Astrocyte (in vitro differentiated cells and primary cell): ENCODE measurements at places on chromosomes 13 and 19.

- no peak for DNase-seq
Measured at GRCh38 chr13:32038343-32038742, 6.8 kb downstream of the FRY start.

DNA sequence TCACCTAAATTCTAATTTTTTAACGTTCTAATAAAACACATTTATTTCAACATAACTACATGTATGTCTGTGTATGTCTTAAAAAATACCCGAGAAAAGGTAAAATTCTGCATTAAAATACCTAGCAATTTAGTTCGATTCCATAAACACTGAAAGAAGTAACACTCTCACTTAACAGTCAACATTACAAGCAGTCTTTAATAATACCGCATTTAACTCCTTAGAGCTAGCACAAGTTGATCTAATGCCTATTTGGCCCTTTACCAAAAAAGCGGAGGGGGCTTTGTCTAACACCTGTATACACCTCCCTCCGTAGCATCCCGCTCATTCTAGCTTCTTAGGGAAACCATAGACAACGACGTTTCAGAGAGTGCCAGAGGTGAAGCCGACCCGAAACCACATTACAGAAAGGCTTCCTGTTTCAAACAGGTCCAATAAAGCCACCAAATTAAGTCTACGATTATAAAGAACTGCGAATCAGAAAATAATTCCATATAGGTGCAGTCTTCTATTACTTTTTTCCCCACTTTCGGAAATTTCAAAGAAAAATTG is 1.2 kb downstream of the SPART start:
- DNase-seq, result no peak

GRCh38 chr13:61039302-61039701 is 376.3 kb downstream of the PCDH20 start:
- no peak for DNase-seq

GRCh38 chr13:19601749-19602725 is 31.4 kb upstream of the MPHOSPH8 start:
- peak; percentile 31 for DNase-seq

GRCh38 chr19:8877854-8878705 is 45.9 kb downstream of the MBD3L1 start:
- DNase-seq, result no peak

- DNase-seq, result no peak
Measured at GRCh38 chr13:55992145-55992544, 1148.6 kb upstream of the PRR20A start.

DNA sequence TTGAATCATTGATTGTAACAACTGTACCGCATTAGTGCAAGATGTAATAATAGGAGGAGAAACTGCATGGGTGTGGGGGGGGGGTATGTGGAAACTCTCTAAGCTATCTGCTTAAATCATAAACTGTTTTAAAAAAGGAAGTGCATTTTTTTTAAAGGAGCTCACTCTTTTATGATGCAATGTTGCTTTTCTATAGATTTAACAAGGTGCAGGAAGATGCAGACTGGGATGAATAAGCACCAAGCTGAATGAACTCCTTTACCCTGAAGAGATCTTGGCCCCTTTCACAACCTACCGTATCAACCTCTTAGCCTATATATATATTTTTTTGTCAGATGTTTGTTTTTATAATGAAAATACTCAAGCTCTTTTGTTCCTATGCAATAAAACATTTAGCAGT is 95.9 kb downstream of the AKAP11 start:
- no peak for DNase-seq

DNA sequence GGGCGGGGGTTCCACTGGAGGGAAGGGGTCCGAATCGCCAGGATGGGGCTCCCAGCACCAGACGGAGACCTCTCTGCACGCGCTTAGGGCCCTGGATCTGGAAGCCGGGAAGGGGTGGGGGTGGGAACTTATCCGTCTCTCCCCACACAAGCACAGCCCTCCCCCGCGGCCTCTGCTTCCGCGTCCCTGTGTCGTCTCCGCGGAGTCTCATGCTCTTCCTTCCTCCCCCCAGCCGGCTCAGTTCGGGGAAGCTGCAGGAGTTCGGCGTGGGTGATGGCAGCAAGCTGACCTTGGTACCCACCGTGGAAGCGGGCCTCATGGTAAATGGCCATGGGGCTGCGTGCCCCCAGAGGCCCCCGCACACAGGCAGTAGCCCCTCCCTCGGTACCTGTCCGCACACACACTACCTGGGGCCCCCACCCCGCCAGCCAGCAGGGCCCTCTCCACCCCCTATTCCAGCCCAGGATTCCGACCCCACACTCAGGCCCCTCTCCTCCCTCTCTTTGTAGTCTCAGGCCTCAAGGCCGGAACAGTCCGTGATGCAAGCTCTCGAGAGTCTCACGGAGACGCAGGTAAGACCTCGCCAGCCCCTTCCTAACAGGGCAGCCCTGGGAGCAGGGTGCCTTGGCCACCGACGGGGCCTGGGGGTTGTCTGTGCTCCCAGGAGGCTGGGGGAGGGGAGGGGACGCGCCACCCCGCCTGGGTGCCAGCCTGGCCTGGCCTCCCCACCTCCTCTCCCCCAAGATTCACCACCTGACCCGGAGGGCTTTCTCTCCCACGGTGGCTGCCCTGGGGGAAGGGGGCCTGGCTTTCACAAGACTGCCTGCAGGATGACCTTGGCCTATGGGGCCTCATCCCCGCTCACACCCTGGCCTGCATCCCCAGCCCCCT is 3.2 kb downstream of the MIDN start:
- no peak for DNase-seq

DNA sequence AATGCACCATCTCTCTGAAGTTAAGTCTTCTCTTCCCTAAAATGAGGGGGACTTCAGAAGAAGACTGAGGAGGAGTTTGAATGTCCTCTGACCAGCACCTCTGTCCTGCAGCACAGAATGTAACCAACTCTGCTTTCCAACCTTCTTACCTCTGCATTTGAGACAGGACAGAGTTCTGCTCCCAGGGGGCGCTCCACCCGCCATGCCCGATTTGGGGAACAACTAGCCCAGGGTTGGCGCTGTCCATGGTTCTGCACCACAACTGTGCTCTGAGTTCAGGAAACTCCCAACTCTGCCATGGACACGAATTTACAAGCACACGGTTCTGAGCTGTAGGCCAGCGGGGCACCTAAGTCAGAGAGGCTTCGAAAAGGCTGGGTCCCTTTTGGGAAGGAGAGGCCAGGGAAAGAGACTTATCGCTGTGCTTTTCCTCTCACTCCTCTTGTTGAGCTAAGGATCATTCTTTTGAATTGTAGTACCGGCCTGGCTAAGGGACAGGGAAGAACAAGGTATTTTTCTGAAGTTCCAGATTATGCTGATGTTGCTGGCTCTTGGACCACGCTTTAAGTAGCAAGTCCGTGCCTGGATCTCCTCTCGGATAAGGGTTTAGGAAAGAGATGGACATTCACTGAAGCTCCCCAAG is 22.2 kb downstream of the SIGLEC5 start:
- DNase-seq, result peak; percentile 24

- no peak for DNase-seq
Measured at GRCh38 chr13:102584434-102584833, 12.4 kb upstream of the TPP2 start.

DNA sequence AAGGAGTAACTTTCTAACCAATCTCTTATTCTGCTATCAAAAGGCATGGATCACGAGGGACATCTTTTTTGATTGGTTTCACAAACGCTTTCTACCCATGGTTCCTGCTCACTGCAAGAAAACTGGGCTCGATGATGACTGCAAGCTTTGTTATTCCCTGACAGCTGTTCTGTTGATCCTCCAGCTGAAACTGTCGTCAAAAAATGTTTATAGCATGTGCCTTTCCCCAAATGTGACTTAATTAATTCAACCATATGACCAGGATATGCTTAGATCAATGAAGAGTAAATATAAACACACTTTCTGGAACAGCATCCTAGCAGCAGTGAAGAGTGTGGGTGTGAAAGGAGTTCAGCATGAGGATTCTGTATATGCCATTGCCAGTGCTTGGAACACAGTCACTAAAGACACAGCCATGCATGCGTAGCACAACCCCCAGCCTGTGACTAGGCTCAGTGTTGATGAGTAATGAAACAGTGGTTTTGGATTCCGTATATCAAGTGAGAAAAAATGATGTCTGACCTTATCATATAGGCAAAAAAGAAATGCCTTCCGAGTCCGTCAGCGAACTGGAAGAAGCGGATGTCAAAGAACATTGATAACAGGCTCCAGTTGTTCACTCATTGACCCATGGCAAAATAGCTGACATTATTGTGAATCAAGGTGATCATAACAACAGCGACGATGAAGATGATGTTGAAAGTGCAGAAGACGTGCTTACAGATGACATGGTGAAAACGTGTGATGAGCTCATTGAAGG is 347.4 kb downstream of the FGF9 start:
- DNase-seq, result no peak

- DNase-seq, result no peak
Measured at GRCh38 chr19:8046569-8047165, 5.9 kb upstream of the CCL25 start.

GRCh38 chr19:19444681-19445155 is 39.2 kb downstream of the GATAD2A start:
- DNase-seq, result peak; percentile 29

DNA sequence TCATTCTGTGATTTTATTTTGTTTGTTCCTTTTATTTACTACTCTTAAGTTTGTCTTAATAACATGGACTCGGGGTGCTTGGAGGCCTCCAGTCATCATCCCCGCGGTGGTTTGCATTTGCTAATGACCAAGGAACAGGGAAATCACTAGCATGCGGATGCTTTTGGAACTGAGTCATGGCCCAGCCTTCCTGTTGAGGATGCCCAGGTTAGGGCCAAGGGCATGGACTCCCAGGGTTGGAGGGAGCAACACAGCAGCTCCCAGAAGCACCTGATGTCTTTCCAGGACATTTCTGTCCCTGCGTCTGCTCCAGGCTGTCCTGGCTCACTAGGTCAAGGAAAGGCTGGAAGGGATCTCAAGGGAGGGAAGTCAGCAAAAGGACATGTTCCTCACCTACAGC is 423.7 kb upstream of the TSHZ3 start:
- DNase-seq, result no peak

DNA sequence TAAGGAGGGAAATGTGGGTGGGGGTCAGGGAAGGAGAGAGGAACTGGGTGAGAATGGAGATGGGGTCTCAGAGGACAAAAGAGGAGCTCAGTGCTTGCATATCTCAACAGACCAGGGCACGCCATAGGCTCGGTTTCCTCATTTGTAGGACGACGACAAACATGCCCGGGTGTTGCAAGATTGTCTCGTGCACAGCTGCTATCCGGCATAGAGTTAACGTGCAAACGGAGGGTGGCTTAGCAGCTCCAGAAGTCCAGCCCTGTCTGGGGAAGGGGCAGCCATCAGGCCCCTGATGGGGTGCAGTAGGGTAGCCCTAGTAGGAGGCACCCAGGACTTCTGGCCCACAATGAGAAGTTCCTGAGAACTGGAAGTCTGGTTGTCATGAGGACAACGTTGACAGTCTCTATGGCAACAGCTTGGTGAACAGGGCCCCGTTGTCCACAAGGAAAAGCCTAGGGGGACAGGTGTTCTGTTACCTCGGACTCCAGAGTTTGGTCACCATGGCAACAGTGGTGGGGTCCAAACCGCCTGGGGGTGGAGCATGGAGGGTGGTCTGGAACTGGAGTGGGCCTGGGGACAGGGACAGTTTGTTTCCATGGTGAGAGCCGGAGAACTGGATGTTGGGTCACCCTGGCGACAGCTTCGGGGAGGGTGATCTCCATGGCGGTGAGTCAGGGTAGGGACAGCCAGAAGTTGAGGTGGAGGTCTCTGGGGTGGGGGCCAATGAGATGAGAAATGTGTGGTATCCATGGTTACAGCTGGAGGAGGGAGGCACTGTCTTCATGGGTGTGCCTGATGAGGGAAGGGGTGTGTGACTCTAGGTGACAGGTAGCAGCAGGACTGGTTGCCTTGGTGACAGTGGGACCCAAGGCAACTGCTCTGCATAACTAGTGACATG is 16.8 kb downstream of the TM6SF2 start:
- no peak for DNase-seq

- DNase-seq, result peak; percentile 96
Measured at GRCh38 chr13:41613984-41614661, 156.8 kb downstream of the RGCC start.

GRCh38 chr19:11626252-11626651 is 29.0 kb downstream of the ZNF627 start:
- no peak for DNase-seq

DNA sequence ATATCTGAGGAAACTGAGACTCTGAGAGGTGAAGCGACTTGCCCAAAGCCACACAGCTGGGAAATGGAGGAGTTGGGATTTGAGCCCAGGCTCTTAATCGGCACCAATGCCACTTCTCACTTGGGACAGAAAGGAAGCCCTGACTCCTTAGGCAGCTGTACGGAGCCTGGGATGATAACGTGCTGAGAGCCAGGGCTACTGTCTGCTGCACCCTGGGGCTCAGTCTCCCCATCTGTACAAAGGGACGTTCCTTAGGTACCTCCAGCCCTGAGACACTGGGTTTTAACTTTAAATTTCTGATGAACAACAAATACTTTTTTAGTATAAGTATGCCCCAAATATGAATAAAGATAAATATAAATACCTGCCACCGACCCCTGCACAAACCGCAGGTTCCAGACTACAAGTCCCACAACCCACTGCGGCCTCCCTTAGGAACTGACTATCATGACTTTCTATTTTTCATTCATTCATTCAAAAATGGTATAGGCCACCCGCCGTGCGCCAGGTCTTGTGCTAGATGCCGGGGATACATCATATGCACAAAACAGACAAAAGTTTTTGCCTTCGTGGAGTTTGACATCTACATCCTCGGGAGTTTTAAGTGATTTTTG is 776 bp upstream of the NCLN start:
- DNase-seq, result no peak

GRCh38 chr13:78655906-78656305 is 3.0 kb downstream of the OBI1 start:
- no peak for DNase-seq

- no peak for DNase-seq
Measured at GRCh38 chr19:31315652-31316051, 33.6 kb downstream of the TSHZ3 start.

GRCh38 chr13:65036999-65037398 is 2193.1 kb downstream of the PCDH9 start:
- peak; percentile 2 for DNase-seq

DNA sequence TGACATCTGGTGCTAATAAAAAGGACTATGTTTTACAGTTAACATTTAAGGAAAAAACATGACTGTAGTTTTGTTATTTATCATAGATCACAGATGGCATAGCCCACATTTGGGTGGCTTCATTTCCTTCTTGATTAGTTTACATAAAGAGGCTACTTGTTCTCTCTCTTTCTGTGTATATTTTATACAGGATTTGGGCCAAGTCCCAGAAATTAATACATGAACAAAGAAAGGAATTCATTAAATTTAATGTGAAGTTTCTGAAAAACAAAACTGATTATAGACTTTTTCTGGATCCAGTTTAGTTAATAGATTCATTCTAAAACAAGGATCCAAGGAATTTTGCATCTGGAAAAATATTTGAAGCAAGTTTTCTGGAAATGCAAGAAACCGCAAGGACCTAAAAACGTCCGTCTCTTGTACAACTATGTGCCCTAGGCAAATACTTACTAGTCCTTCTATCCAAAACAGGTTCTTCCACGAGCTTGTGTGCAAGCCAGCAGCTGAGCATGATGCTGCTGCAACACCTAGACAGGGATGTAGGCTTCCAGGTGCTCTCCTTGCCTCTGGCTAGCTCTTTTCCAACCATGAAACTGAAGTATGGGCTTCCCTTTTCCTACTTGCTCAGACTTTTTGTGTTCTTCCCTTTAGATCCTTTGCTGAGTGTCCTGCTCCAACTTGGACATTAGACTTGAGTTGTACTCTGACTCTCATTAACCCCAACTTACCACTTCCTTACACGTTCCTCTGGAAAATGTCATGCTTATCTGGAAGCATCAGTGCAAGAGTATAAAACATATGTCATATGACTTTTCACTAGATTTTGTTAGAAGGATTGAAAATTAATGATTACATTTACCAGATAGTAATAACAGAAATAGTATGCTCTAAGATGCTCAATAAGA is 161.5 kb upstream of the STARD13 start:
- no peak for DNase-seq

- DNase-seq, result no peak
Measured at GRCh38 chr13:22018836-22019210, 347.9 kb downstream of the FGF9 start.
